ENCODE measurements at places on chromosomes 13 and 19.
A peak's percentile ranks its signal among the peaks of the same experiment; 100 is the strongest.

DNA sequence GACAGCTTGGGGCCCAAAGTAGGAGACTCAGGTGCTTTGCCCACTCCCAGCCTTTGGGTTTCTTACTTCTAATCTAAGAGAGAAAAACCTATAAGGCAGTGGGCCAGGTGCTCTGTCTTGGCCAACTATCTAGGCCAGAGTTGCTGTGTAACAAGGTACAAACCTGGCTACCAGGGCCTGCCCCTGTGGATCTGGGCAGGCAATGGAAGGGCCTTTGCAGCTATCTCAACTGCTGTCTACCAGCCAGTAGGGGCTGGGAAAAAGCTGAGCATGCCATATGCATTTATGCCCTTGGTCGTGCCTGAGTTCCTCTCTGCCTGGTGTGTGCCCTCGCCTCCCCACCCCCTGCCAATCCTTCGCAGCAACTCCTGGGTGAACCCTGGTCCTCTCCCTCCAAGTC lies 16.7 kb upstream of the SERPINE3 start:
- DNase-seq: no peak

GRCh38 chr13:51559946-51560735 lies 24.1 kb upstream of the WDFY2 start:
- DNase-seq: no peak

DNA sequence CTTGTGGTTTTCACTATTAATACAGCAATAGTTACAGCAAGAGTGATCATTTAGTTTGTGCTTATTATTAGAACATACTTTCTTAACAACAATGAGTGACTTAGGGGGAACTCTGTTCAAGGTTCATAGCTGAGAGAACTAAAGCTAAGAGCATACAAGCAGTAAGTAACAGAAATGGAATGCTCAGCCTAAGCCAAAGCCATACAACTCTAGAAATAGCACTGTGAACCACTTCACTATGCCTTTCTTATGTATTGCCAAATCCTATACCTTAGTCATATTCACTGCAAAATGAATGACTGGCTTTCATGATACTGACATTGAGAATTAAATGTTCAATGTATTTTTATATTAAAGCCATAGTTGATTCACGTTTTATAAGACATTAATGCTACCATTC lies 599.7 kb upstream of the SLITRK1 start:
- DNase-seq: no peak

DNA sequence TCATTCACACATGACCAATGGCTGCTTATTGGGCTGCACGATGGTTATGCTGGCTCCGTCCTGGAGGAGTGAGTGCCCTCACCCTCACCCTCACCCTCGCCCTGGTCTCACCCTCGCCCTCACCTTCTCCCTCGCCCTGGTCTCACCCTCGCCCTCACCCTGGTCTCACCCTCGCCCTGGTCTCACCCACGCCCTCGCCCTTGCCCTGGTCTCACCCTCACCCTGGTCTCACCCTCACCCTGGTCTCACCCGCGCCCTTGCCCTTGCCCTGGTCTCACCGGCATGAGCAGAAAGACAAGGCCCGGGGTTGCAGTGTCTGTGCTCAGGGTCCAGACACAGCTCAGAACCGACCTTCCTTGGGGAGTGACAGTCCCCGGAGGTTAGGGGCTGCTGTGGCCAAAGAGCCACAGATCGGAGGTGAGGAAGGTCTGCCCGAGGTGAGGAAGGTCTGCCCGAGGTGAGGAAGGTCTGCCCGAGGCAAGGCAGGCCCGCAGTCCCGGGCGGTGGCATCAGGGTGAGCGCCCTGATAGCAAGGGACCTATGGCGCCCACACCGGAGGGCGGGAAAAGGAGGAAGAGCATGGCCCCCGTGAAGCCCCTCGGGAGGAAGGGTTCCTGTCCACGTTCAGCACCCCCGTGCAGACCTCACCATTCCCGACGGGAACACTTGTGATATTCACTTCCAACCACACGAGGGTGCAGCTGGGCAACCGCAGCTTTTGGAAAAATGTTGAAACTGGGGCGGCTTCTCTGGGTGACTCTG lies 65.6 kb downstream of the MCF2L start:
- no peak for DNase-seq

DNA sequence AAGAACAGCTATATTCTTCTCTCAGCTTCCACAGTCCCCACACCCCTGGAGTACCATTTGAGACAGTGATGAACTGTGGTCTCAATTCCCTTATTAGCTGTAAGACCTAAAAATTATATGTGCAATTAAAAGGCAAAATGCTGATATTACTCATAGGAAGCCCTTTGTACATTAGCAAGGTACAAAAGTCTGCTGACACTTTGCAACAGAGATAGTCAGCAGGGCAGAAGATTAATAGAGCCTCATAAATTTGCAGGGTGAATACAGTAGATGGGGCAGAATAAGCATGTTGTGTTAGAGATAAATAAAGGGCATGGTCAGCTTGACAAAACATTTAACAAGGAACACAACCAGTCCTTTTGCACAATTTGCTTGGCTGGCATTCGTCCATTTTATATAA lies 210.0 kb upstream of the OBI1 start:
- no peak for DNase-seq

DNA sequence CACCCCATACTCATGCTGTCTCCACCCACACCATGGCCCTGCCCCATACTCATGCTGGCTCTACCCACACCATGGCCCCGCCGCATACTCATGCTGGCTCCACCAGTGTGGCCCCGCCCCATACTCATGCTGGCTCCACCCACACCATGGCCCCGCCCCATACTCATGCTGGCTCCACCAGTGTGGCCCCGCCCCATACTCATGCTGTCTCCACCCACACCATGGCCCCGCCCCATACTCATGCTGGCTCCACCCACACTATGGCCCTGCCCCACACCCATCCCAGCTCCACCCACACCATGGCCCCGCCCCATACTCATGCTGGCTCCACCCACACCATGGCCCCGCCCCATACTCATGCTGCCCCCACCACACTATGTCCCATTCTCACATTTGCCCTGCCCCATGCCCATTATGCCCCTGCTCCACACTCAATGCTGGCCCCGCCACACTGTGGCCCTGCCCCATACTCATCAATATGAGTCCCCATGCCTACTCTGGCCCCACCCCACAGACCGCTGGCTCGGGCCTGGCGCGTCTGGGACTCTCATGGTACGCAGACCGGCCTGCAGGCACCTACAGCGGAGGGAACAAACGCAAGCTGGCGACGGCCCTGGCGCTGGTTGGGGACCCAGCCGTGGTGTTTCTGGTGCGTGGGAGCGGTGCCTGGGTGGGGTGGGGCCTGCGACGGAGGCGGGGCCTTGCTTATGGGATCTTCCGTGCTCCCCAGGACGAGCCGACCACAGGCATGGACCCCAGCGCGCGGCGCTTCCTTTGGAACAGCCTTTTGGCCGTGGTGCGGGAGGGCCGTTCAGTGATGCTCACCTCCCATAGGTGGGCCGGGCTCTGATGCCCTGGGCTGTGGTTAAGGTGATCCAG lies 3.7 kb upstream of the ARHGAP45 start:
- DNase-seq: peak; percentile 43

DNA sequence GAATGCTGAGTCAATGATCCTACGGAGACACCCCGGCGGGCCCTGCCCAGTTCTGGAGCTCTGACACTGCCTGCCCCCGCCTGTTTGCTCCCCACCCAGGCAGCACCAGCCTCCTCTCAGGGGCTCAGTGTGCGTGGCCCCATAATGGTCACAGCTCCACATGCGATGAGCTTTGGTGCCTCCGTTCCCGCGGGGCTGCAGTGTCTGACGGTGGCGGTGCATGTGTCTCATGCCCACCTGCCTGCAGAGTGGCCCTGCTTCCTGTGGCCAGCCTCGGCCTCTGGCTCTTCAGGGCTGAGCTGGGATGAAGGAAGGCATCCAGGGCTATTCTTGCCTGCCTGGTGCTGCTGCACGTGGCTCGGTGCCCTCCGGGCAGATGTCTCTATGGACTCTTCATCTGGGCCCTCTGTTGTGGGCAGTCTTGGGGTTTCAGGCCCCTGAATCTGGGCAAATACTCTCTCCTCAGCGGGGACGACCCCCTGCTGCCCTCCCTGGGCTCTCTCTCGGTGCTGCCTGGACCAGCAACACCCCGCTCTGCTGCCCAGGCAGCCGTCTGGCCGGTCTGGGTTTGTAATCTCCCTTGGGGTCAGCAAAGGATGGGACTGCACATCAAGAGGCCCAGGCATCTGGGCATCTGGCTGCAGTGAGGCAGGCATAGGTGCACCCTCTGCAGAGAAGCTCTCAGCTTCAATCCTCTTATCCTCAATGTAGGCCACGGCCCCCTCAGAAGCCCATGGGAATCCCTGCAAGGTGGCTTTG lies 19.3 kb upstream of the TMEM255B start:
- no peak for DNase-seq

GRCh38 chr13:71056581-71056980 lies 810.4 kb downstream of the DACH1 start:
- DNase-seq: no peak

DNA sequence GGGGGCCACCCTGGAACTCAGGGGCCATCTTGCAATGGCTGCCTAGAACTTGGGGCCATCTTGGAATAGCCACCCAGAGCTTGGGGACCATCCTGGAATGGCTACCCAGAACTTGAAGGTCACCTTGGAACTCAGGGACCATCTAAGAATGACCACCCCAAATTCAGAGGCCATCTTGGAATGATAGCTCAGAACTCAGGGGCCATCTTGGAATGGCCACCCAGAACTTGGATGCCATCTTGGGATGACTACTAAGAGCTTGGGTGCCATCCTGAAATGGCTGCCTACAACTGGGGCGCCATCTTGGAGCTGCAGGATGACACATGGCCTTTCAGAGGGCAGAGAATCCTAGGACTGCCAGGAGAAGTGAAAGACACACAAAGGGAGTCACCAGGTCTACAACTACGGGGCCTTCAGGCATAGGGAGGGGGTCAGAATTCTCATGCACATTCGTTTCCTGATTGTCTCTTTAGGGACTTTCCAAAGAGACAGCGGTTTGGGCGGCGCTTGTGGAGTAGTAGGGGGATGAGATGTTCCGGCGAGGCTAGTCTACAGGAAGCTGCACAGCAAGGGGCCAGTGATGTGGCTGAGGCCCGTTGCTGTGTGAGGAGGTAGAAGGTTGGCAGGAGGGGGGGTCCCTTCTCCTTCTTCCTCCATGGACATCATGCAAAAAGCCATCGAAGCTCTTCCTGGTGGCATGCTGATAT lies 125.0 kb downstream of the IER2 start:
- no peak for DNase-seq

DNA sequence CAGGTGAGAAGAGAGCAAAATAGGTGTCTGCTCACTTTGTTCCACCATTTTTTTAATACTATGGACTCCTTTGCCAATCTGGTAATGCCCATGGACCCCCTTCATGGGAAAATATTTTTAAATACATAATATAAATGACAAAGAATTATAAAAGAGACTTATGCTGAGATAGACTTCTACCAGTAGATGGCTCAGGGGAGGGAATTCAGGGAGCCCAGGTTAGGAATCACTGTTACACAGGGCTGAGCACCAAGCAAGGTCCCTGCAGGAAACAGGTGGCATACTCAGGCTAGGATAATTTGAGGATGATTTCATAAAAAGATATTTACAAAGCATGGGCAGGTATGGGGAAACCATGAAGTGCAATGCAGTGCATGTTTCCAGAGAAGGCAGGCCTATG lies 525.9 kb downstream of the FGF9 start:
- no peak for DNase-seq

DNA sequence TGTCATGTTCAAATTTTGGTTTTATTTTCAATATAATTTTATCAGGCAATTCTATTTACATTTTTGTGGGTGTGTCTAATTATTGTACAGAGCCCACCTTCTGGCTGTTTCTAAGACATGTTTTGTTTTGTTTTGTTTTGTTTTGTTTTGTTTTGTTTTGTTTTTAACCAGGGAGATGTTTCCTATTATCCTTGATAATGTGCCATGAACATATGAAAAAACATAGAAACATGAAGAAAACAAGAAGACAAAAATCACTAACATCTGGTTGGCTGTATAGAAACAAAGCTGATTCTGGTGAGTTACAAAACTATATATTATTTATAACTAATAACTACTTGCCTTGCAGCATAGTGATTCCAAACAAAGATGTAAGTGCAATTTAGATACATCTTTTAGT lies 128.1 kb upstream of the TRPC4 start:
- DNase-seq: no peak

GRCh38 chr13:30757026-30757742 lies 21.8 kb downstream of the ALOX5AP start:
- DNase-seq: no peak

- no peak for DNase-seq
Observed at GRCh38 chr13:99316657-99317256, 9.6 kb upstream of the GPR183 start.

- DNase-seq: no peak
Observed at GRCh38 chr19:5799247-5800241, 5.3 kb upstream of the NRTN start.

GRCh38 chr13:41458187-41458760 lies 924 bp downstream of the RGCC start:
- DNase-seq: peak; percentile 27

DNA sequence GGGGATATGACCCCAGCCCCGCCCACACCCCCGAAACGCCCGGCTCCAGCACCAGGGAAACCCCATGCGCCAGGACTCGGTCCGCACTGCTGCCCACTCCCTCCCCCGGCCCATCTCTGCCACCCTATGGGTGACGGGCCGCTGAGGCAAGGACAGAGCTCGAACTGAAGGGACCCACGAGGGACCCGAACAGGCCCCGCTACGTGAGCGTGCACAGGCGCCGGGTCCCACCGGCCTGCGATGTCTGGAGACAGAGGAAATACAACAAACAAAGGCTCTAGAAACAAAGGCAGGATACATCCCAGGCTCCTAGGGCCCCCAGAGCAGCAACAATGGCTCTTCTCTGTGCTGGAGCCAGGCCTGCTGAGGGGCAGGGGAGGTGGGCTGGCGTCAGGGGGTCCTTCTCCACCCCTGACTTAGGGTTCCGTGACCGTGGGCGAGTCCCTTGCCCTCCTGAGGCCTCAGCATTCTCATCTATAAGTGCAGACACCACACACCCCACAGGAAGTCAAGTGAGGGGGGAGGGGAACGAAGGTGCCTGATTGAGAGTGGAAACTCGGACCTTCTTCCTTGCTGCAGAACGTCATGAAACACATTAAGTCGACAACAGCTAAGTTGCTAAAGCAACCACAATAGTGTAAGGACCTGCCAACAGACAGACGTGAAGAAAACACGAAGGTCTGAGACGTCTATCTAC lies 3.1 kb downstream of the ABHD17A start:
- no peak for DNase-seq

DNA sequence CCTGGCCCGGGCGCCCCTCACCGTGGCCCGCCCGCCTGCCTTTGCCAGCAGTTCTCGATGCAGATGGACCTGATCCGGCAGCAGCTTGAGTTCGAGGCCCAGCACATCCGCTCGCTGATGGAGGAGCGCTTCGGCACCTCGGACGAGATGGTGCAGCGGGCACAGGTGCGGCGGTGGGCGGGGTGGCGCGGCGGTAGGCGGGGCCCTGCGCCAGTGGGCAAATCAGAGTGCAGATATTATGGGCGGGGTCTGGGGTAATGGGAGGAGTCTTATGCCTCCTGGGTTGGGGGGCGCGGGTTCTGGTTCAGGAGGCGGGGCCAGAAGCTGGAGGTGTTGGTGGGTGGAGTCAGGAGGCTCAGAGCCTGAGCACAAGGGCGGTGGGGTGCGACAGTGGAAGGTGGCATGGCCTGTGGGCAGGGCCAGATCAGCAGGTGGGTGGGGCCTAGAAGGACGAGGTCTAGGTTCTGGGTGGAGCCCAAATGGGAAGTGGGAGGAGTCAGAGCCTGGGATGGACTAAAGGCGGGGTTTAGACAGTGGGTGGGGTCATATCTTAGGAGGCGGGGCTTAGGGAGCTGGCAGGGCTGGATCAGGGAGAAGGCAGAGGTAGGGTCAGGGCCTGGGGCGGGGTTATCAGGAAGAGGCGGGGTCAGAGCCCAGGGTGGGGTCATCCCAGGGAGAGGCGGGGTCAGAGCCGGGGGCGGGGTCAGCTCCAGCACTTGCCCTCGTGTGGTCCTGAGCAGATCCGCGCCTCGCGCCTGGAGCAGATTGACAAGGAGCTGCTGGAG lies 5.6 kb downstream of the APC2 start:
- no peak for DNase-seq
